Activated CD8-positive, alpha-beta T cell treated with anti-CD3 and anti-CD28 coated beads, Interleukin-2, amount 10 ng/mL, durations not matched to agents 7 days and 5 days (primary cell): ENCODE measurements at places on chromosomes 1 and 21.

- DNase-seq, result no peak
These were observed 176.9 kb upstream of the CAMK1G start for GRCh38 chr1:209406595-209406994.

GRCh38 chr1:2136386-2137235 lies 58.0 kb downstream of the FAAP20 start:
- DNase-seq, result no peak

- DNase-seq, result no peak
These were observed 740.9 kb upstream of the TPTE start for GRCh38 chr21:9780441-9780937.

DNA sequence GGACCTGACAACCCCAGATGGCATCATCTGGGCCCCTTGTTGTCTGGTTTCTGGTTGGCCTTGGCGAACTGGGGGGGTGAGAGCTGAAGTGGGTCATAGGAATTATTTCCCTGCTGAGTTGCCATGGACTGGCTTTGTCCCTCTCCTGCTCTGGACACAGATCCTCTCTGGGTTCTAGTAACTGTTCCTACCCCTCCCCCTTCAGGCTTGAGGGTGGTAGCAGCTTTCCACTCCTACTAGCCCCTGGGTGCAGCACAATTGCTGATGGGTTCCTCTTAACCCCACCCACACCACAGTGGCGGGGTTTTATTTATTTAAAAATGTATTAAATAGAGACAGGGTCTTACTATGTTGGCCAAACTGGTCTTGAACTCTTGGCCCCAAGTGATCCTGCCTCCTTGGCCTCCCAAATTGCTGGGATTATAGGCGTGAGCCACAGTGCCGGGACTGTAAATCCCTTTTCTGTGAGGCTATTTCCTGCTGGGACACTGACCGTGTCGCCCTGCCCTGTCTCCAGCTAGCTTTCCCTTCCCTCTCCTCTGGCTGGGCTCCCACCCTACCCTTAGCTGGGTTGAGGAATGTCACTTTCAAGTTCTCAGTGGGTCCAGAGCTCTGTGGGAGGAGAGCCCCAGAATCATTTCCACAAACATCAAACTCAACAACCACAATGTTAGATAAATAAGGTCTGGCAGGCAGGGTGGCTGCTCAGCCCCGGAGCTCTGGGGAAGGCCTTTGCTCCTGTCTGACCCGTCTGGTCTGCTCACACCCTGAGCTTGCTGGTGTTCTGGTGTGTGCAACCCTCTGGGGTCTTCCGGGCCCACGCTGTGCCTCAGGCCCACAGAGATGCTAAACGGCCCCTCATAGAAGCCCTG lies 112.7 kb upstream of the WNT4 start:
- DNase-seq, result no peak

DNA sequence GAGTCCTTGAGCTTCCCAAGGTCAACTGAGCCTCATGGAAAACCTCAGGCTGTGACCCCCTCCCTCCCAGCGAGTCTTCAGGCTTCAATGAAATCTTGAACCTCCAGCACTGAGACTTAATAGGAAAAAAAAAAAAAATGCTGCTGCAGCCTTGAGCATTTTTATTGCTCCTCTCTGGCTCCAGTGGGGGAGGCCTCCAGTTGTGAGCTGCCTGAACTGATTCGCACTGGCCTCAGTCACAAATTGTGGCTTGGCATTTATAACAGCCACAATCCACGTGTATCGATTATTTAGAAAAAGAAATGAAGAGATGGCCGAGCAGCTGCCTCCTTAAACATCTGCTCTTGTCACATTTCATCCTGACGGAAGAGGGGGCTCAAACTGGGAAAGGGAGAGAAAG lies 173.0 kb downstream of the PRDM2 start:
- no peak for DNase-seq

DNA sequence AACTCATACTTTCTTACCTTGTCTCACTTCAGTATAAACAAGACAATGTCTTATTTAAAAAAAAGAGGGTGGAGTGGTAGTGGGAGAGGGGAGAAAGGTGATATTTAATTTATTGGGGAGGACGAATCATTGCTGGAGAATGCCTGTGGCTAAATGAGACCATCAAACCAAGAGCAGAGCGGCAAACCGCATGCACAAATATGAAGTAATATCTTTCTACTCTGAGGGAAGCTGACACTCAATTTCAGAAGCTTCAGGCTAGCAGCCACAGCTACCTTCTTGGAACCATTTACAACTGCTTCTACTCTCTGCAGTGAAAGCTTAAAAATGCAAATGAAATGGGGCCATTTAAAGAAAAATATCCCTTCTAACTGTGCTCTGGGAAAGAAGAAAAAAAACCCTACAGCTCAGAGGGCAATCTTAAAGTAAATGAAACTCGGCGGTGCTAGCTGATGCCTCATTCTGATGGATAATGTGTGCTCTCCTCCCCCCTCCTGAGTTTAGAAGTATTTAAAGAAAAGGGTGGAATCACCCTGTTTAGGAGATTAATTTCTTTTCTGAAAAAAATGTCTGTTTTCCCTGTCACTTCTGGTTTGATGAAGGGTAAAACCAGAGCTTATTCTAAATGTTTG lies 178.2 kb upstream of the CAMK1G start:
- no peak for DNase-seq

DNA sequence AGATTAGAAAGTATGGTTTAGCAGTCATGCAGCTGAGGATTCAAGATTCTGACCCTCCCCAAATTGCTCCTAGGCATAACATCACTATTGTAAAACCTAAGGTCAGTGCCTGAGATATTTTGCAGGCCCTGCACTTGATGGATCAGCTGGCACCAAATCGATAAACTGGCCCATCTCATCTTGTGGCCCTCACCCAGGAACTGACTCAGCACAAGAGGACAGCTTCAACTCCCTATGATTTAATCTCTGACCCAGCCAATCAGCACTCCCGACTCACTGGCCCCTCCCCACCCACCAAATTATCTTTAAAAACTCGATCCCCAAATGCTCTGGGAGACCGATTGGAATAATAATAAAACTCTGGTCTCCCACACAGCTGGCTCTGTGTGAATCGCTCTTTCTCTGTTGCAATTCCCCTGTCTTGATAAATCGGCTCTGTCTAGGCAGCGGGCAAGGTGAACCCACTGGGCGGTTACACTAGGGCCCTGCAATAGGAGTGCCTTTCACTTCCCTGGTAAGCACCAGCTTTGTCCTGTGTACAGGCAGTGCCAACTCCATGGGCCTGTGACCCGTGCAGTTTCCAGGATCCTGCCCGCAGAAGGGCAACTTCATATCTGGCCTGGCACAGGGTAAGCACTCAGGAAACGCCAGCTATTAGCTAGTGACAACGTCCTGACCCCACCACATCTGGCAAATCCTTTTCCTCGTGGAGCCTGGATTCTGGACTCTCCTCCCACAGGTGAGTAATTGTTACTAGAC lies 28.7 kb upstream of the SLC2A5 start:
- DNase-seq, result no peak

DNA sequence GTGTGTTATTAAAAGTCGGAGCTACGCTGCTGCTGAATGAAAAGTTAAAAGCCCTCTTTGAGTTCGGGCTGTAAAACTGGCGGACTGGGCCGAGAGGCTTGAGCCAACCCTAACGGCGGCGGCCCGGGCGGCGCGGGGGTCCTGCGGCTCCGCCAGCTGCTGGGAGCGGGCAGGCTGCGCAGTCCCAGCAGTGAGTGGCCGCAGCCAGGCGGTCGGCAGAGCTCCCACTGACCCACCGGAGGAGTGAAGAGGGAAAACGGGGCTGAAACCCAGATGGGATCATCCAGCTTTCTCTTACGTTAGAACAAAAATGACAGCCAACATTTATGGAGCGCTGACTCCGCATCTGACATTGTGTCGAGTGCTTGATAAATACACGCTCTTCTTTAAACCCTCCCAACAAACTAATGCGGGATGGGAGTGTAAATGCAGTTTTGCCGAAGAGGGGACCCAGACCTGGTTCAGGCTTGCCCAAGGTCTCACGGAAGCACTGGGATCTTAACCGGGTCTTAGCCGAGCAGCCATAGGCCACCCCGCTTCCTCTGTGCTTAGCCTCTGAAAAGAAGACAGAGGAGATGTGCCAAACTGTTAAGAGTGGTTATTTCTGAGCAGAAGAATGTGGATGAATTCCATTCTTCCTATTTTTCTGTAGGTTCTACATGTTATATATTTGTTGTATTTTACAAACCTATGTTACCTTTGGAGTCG lies 3.5 kb downstream of the GRHL3 start:
- no peak for DNase-seq

GRCh38 chr1:107687849-107688753 lies 276.9 kb downstream of the VAV3 start:
- DNase-seq, result no peak

DNA sequence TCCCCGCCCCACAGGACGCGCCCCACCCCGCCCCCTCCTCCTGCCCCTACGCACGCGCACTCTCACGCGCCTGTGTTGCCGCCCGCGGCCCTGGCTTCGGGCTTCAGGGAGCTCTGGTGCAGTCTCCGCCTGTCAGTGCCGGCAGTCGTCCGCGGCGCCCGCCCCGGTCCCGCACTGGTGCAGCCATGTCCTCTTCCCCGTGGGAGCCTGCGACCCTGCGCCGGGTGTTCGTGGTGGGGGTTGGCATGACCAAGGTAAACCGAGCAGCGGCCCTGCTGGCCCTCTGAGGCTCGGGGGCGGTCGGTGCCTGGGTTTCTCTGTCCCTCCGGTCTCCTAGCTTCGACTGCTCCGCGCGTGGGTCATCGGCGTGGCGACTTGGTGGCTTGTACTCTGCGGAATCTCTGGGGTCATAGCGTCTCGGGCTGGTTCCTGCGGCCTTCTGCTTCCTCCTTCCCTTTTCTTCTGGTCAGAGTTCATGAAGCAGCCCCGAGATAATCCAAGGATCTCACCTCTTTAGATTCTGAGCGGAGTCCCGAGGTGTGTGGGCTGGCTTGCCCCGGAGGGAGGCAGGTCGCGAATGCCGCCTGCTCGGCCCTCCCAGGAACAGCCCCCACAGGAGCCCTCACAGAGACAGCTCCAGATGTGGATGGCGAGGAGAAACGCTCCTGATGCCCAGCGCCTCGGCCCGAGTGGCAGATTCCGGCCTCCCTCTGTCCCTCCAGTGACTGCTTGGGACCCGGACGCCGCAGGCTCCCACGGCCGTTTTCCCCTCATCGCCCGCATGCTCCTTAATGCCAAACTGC lies at the start of gene SCP2:
Gene SCP2, plus strand, starts transcription at position 65 of the 803 bp plus-strand sequence. Its CDS starts 121 bp downstream, at position 186.
- peak; percentile 82 for DNase-seq

GRCh38 chr1:233114159-233114558 lies 163.7 kb downstream of the NTPCR start:
- no peak for DNase-seq

GRCh38 chr1:47468709-47469389 lies 31.0 kb downstream of the FOXD2 start:
- DNase-seq, result no peak

DNA sequence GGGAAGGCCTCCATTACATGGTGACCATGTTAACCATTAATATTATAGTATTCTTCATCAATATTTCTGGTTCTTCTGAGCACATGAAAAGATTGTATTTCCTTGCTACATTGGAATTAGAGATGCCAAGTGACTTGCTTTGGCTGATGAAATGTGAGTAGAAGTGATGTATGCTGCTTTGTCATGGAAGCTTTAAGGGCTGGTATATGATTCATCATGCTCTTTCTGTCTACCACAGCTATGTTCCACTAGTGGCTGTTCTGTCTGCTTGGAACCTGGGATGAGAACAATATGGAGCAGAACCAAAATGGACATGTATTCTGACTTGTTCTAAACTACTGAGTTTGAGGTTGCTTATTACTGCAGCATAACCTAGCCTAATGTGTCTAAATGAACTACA lies 163.3 kb downstream of the TM2D1 start:
- no peak for DNase-seq

GRCh38 chr1:43358121-43358745 lies 548 bp upstream of the CDC20 start:
- DNase-seq, result peak; percentile 45

DNA sequence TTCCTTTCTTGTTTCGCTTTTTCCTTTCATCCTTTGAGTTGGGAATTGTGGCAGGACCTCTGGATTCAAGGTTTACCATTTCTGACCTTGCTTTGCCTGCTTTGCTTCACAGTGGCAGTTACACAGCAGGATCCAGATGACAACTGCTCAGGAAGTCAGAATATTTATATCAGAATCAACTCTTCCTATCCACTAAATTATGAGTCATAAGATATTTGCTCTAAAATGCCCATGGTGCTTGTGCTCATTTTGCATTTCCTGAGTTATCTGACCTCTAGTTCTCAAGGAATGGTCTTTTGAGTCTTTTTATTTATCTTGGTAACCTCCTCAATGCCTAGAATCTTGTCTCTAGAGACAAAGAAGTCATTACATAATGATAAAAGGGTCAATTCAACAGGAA lies 290.8 kb downstream of the LRRC7 start:
- DNase-seq, result no peak

DNA sequence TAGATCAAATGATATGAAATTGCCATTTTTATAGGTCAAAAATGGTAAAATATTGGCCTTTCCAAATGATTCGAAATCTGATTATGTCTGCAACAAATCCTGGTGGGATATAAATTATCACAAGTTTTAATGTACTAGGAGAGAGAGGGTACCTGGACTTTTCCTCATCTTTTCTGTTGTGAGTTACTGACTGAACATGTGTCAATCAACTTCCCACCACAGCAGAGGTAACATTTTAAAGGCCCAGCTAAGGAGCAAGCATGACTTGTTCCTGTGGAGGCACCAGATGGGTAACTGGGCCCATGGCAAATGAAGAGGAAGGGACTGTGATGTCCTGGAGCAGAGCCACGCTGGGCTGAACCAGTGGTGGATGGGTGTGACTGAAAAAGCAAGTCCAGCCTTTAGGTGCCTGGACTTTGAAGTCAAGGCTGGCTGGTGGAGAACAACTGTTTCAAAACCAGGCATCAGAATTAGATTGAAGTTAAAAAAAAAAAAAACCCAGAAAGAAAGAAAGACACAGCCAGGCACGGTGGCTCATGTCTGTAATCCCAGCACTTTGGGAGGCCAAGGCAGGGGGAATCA lies 6.6 kb downstream of the MR1 start:
- no peak for DNase-seq

DNA sequence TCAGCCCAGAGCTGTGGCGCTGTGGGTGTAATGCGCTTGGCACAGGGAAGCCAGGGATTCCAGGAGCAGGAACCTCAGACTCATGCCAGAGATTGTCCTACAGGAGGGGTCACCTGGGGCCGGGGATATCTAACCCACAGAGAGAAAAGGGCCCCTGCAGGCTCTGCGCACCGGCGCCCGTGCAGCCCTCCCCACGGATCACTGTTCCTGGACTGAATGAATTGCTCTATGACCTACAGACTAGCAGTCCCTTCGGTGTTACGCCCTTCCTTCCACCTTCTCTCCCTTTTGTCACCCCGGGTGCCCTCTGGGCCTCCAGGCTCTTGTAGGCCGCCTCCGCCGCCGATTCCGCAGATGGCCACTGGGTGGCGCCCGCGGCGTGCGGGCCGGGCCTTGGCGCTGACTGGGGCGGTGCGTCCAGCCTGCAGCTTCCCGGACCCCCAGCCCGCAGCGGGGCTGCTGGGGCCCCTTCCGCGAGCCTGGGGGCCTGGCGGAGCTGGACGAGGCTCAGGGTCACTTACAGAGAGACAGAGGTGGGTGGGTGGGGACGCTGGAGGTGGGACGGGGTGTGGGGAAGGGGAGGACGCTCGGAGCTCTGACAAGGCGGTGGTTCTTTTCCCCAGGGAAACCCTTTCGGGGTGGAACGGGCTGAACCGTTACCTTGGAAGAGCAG lies 101.3 kb downstream of the IER5 start:
- peak; percentile 76 for DNase-seq
